ENCODE measurements at places on chromosomes 7 and 10. TPM values are rescaled to one million over a fixed set of nuclear protein-coding genes. Genes with fewer than 3 reads are reported as not detected.

DNA sequence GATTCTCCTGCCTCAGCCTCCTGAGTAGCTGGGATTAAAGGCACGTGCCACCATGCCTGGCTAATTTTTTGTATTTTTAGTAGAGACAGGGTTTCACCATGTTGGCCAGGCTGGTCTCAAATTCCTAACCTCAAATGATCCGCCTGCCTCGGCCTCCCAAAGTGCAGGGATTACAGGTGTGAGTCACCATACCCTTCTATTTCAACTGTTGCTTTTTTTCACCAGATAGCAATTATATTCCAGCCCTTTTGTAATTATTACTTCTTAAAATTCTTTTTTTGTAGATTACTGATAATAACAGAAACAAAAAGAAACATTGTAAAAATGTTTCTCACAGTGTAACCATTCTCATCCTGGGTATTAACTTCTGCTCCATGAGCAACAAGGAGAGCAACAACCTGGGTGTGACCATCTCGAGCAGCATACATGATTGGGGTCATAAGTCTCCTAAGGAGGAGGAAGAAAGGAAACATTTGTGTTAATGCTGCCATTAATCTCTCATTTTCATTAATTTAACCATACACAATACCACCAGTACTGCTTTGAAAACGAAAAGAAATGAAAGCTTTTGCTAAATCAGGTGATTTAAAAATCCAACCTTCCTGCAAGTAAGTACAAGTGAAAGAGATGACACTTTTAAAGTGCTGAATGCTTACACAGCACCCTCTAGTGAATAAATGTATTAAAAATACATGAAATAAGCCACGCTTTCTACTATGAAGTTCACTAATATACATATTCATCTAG, 41.8 kb downstream of the ASZ1 start:
- H3K4me1 ChIP-seq, result no peaks in the 10 kb centered on the region
- H3K4me3 ChIP-seq, result no peak overlapping the region
- no peaks in the 10 kb centered on the region for H3K27me3 ChIP-seq
- no peak for DNase-seq
- H3K27ac ChIP-seq, result no peak overlapping the region

DNA sequence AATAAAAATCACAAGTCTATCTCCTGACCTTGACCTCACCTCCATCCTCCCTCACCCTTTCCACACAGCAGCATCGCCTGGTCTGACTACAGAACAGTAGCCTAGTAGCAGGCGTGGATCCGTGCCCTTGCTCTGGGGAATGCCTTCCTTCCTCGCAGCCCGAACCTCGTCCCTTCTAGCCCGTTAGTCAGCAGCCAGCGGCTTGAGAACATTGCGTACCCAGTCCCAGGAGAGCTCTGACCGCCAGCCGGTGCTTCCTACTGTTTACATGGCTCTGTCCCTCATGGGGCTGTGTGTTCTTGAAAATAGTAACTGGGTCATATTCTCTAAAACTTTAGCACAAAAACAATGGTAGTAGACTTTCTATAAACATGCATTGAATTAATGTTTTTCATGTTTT, 682.7 kb upstream of the IGFBP3 start:
- H3K27me3 ChIP-seq, result no peaks in the 10 kb centered on the region
- no peak for DNase-seq
- no peak overlapping the region for H3K4me3 ChIP-seq
- H3K4me1 ChIP-seq, result no peaks in the 10 kb centered on the region
- no peak overlapping the region for H3K27ac ChIP-seq

DNA sequence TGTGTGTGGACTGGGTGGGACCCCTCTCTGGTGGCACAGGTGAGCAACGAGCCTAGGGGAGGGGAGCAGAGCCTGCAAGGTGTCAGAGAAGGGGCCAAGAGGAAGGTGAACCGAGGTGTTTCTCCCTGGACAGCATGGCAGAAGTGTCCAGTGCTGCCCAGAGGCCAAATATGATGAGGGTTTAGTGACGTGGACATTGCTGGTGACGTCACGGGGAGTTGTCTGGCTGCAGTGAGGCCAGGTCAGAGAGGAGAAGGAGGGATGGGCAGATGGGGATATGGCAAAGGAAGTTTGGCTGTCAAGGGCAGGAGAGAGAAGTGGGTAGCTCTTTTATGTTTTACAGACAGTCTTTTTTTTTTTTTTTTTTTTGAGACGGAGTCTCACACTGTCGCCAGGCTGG, 2.6 kb upstream of the ZNF853 start:
- no peaks in the 10 kb centered on the region for H3K4me1 ChIP-seq
- no peaks in the 10 kb centered on the region for H3K36me3 ChIP-seq
- H3K4me3 ChIP-seq, result no peak overlapping the region
- H3K27ac ChIP-seq, result no peak overlapping the region
- peaks cover 29% of the 10 kb centered on the region for H3K27me3 ChIP-seq

DNA sequence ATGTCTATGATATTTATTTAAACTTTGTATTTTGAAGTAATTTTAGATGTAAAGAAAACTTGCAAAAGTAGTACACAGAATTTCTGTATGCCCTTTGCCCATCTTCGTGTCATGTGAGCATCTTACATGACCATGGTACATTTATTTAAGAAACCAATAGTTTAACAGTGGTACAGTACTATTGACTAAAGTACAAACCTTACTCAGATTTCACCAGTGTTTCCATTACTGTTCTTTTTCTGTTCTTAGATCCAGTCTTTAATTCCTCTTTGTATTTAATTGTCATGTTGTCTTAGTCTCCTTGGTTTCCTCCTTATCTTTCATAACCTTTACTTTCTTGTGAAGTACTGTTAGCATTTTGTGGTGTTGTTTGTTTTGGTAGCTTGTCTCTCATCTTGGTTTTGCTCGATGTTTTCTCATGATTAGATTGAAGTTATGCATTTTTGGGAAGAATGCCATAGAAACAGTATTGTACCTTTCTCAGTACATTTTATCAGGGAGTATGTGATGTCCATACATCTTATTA, 24.1 kb downstream of the TAX1BP1 start:
- no peak overlapping the region for H3K27ac ChIP-seq
- H3K27me3 ChIP-seq, result no peaks in the 10 kb centered on the region

DNA sequence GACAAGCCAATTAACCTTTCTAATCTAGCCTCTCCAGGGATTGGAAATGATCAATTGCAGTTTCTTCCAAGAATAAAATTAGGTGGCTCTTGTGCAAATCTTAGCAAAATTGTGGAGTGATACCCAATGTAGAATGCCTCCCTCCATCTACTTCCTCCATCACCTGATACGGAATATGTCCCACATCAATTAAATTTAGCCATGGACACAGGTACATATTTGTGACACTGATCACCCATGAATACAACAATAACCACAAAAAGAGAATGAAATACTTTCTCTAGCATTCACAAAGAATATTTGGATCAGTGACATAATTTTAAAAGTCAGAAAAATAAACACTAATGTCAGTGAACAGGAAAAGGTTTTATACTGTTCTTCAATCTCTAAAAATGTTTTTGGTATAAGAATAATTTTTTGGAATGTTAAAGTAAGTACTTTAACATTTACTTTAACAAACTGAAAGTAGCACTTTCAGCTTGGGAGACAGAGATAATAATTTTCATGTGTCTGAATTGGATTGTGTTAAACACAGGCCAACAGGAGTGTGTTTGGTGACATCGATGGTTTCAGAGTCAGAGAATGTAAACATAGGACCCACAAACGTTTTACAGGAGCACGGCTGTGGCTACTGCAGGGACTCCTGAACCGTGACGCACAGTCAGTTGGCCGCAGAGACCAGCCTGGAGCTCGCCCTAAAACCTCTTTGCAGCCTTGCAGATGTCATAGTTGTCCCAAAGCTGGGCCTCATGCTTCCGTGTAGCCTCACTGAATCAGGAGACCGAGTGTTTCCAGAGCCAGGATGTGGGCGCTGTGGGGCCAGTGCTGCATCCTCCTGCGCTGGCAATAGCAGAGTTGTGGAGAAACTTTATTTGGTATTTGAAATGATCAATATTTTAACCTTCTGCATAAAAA, 7.2 kb downstream of the RBM20 start:
- peak overlapping the region; percentile 27 for H3K27ac ChIP-seq
- H3K36me3 ChIP-seq, result no peaks in the 10 kb centered on the region
- H3K4me3 ChIP-seq, result no peak overlapping the region
- DNase-seq, result no peak

GRCh38 chr7:75639071-75639885, 99.5 kb downstream of the HIP1 start:
- peak overlapping the region; percentile 77 for H3K4me3 ChIP-seq
- H3K4me1 ChIP-seq, result peaks cover 10% of the 10 kb centered on the region
- peak; percentile 10 for DNase-seq
- H3K36me3 ChIP-seq, result no peaks in the 10 kb centered on the region

- no peaks in the 10 kb centered on the region for H3K36me3 ChIP-seq
- no peak overlapping the region for H3K4me3 ChIP-seq
- no peak for DNase-seq
- H3K4me1 ChIP-seq, result no peaks in the 10 kb centered on the region
These were observed 45.0 kb upstream of the STK17A start for GRCh38 chr7:43537765-43538403.

DNA sequence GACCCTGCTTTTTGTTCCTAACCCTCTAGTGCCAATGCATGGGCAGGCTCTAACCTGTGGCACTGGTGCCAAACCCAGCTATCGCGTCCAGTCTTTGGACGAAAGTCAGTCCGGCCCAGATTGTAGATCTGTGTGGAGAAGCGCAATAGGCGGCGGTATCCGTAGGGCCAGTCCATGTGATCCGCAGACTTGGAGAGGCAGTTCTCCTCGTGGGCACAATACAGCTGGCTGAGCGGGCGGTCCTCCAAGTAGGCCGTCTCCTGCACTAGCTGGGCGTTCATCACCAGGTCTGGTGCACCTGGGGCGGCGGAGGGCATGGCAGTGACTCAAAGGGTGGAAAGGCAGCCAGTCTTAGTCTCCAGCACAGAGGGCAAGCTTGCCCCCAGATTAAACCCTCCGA, 14.5 kb downstream of the LOXL4 start:
- H3K27me3 ChIP-seq, result no peaks in the 10 kb centered on the region
- no peaks in the 10 kb centered on the region for H3K4me1 ChIP-seq
- no peak for DNase-seq
- H3K27ac ChIP-seq, result no peak overlapping the region
- H3K36me3 ChIP-seq, result peaks cover 1% of the 10 kb centered on the region

GRCh38 chr7:51233374-51233773, 83.2 kb downstream of the COBL start:
- H3K36me3 ChIP-seq, result no peaks in the 10 kb centered on the region
- no peak overlapping the region for H3K27ac ChIP-seq
- no peak overlapping the region for H3K4me3 ChIP-seq

DNA sequence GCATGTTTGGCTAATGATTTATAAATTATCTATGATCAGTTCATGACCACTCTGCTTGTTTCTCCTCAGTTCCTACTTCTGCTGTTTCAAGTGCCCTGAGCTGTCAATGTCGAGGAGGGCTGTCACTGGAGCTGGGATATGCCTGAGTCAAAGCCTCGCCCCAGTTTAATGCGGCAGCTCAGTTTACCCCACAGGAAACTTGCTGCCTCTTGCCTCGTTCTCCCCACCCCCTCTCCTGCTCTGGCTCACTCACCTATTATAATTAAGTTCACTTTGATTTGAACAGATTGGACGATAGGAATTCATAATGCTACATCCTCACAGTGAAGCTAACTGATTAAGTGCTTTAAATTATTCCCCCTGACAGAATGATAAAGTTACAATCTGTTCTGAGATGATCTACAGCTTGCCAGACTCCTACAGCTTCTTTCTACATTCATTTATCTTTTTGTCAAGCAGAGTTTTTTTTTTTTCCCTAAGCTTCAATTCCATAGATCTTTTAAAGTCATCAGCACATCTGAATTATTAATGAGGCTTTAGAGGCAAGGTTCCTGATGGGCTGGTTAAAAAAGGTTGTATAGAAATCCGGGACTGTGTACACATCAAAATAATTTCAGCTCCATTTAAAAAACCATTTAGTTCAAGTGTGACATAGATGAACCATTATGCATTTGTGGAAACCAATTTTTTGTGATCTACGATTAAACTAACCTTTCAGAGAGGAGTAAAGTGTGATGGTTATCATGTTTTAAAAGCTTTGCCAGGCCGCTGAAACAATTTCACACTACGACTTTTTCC, 758.3 kb downstream of the KCNMA1 start:
- H3K27ac ChIP-seq, result no peak overlapping the region
- no peaks in the 10 kb centered on the region for H3K4me1 ChIP-seq
- H3K27me3 ChIP-seq, result peaks cover 2% of the 10 kb centered on the region
- H3K36me3 ChIP-seq, result no peaks in the 10 kb centered on the region
- H3K4me3 ChIP-seq, result no peak overlapping the region

DNA sequence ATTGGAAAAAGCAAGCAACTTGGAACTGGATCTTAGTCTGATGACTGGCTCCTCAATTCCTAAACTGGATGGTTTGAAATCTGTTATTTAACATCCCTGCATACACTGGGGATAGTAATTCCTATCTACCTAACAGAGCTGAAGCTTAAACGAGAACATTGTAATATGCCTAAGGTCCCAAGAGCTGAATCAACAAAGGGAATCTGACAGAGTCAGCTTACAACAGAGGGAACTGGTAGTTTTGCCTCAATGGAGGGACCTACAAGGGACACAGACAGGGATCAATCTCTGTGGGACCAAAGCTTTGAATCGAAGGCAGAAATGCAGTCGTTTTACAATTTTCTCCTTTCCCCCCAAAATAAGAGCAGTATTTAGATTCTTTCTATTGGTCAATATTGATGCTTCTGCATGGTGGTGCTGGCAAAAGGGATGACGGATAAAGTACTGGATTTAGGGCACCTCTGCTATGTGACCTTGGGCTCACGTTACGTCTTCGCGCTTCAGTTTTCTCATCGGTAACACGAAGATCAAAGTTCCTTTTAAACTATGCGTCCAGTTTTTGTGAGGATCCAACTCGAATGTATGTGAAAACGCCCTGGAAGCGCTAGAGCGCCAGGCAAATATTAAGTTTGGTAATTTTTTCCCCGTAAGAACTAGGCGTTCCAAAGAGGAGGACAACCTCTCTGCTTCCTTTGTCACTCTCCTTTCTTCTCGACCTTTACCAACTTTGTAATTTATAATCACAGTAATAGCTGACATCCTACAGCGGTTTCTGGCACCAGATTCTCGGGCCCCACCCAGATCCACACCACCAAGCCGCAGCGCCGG, 1.1 kb downstream of the ACTR1A start:
- DNase-seq, result no peak
- H3K36me3 ChIP-seq, result peaks cover 5% of the 10 kb centered on the region
- no peak overlapping the region for H3K27ac ChIP-seq
- H3K4me3 ChIP-seq, result no peak overlapping the region
- H3K4me1 ChIP-seq, result peaks cover 28% of the 10 kb centered on the region

GRCh38 chr7:73354196-73354595, 26.2 kb downstream of the FKBP6 start:
- no peaks in the 10 kb centered on the region for H3K36me3 ChIP-seq
- H3K27ac ChIP-seq, result no peak overlapping the region
- no peak overlapping the region for H3K4me3 ChIP-seq
- no peaks in the 10 kb centered on the region for H3K4me1 ChIP-seq
- no peak for DNase-seq

The ZP3 gene
- total RNA-seq, result 4.2 TPM

The SSC4D gene
- 0.73 TPM for total RNA-seq

The ITPRID1 gene
- total RNA-seq, result not detected

The MOGAT3 gene
- total RNA-seq, result not detected
